C1 segment of cervical spinal cord (tissue), 14 donors: ENCODE measurements at places on chromosomes 3 and 15.

GRCh38 chr3:14787630-14788029, 31.1 kb upstream of the FGD5 start:
- DNase-seq: no peak

DNA sequence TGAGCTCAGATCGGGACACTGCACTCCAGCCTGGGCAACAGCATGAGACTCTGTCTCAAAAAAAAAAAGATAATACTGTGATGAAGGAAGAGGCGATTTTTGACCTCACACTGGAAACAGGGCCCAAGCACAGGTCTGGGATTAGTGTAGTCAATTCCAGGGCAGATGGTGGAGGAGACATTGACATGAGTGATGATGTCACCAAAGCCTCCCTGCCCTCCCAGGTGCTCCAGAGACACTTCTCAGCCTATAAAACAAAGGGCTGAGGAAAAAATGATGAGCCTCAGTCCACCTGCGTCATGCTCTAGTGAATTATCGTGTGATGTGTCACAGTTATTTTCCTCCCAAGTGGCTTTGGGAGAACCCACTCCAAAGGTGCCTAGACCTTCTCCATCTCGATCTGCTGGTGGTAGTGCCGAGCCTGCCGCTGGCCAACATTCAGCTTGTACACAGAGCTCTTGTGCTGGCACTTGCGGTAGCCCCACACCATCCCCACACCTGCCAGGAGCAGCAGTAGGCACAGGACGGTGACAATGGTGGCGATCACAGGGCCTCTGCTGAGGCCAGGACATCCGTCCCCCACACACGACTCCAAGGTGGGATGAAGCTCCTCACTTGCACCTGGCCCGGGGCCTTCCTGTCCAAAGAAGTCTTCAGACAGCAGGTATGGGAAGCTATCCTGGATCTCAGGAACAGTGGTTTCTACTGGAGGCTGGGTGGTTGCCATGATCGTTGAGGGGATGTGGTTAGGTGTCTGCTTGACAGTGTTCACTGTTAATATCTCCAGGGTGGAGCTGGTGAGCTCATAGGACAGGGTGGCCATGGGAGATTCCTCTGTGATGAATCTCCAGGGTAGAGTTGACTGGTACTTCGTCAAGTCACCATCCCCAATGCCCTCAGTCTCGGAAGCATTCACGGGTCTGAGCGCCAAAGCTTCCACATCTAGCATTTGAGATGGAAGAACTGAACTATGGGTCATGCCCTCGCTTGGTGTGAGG, 38.8 kb downstream of the CRTAP start:
- no peak for DNase-seq

- DNase-seq: no peak
Observed at GRCh38 chr3:4841776-4842440, 137.3 kb upstream of the BHLHE40 start.

DNA sequence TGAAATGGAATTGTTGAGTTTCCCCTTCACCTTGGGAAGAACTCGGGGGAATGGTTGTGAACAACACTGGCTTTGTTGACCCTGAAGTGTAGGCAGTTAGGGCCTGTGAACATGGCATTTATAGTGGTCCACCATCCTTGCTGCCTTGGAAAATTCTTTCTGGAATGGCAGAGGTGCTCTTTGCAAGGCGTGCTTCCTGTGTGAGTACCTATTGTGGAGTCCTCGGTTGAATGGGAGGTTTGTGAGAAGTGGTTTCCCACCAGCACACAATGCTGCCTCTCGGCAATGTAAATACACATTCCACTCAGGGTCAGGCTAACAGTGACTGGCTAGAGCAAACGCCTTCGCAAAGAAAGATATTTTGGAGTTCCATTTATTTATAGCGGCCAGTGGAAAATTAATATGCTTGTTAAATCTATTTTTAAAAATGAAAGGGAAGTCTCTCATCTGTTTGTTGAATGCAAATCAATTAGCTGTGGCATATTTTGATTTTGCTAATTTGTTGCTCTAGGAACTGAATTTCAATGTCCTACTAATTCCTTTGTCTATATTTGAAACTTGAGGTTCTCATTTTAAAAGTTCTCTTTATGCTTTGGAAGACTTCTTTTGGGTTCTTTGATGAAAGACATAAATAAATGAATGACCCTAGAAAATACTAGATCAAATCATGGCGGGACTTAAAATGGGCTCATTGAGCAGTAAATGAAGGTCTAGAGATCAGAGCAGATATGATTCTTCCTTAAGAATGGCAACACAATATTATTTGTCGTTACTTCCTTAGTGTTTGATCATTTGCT, 59.5 kb downstream of the FNDC3B start:
- DNase-seq: no peak

DNA sequence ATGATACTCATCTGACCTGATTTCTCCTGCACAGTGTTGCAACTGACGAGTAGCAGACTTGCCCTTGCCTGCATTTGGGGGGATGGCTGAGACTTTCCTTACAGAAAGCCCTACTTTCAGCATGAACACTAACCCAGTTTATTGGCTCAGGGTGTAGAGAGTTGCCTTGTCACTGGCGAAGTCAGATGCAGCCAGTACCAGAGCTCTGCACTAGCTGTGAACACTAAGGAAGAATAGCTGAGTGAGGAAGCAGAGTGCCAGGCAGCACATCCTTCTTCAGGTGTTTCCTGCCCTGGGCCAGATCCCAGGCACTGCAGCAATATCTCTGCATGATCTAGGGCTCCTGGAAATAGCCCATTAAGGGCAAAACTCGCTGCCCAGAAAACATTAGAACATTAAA, 154.0 kb upstream of the SYNPR start:
- DNase-seq: no peak

- no peak for DNase-seq
Observed at GRCh38 chr3:51836606-51837005, 24.8 kb upstream of the IQCF2 start.

GRCh38 chr3:169964176-169964575, 2.4 kb upstream of the SEC62 start:
- no peak for DNase-seq

- no peak for DNase-seq
Observed at GRCh38 chr3:48660800-48661400, 1.8 kb downstream of the CELSR3 start.

DNA sequence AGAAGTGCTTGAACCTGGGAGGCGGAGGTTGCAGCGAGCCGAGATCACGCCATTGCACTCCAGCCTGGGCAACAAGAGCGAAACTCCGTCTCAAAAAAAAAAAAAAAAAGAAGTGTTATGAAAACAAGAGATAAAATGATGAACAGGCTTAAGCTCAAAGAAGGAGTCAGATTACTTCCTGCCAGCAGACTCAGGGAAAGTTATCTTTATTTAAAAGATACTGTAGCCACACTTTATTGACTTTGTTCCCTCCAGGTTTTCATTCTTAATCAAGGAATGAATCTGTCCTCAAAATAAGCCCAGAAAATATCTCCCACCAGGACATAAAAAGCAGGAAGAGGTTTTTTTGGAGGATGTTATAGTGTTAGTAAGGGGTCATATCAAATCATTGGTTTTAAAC, 176.5 kb upstream of the KCNMB2 start:
- DNase-seq: no peak

DNA sequence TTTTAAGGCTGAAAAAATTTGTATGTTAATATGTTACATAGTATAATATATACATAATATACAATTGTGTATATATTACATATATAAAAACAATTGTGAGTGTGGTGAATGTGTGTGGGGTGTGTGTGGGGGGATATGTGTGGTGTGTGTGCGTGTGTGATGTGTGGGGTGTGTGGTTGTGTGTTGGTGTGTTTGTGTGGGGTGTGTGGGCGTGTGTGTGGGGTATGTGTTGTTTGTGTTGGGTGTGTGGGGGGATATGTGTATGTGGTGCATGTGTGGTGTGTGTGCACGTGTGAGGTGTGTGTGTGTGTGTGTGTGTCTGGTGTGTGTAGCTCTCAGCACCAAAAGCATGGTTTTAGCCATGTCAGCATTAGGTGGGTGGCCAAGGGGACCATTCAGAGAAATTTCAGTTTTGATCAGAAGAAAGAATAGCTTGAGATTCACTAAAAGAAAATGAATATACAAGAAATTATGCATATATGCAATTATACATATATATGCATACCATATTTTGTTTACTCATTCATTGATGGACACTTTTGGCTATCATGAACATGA, 118.9 kb downstream of the ALDH1A2 start:
- DNase-seq: no peak

GRCh38 chr3:69044608-69045007, 7.5 kb downstream of the TMF1 start:
- DNase-seq: no peak

- DNase-seq: no peak
Observed at GRCh38 chr15:75037685-75038084, 14.3 kb downstream of the PPCDC start.

DNA sequence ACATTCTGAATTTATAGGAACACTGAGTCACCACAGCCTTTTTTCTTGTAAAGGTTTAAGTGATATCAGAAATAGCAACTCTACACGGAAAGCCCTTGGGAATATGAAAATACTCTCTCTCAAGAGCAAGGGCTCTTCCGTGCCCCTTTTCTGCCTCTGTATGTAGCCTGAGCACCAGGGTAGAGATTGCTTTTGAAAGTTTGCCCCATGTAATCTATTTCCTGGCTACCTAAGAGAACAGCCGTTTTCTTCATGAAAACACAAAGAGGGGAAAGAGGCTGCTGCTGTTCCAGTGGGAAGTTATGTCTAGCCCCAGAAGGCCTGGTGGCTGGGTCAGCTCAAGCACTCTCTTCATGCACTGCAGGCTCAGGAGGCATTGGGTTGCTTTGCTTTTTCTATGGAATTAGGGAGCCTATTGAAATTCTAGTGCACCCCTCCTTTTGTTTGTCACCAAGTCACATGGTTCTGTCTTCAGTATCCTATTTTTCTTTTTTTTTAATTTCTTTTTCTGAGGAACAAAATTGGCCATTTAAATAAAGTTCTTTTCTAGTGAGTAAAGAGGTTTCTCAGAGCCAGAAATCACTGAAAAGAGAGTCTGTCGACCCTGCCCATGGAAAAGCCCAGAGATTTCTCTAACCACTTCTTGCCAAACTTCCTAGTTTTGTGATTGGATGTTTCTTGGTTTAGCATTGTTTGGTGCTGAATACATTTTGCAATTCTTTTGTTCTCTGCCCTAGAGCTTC, 39.5 kb downstream of the TIGIT start:
- no peak for DNase-seq

DNA sequence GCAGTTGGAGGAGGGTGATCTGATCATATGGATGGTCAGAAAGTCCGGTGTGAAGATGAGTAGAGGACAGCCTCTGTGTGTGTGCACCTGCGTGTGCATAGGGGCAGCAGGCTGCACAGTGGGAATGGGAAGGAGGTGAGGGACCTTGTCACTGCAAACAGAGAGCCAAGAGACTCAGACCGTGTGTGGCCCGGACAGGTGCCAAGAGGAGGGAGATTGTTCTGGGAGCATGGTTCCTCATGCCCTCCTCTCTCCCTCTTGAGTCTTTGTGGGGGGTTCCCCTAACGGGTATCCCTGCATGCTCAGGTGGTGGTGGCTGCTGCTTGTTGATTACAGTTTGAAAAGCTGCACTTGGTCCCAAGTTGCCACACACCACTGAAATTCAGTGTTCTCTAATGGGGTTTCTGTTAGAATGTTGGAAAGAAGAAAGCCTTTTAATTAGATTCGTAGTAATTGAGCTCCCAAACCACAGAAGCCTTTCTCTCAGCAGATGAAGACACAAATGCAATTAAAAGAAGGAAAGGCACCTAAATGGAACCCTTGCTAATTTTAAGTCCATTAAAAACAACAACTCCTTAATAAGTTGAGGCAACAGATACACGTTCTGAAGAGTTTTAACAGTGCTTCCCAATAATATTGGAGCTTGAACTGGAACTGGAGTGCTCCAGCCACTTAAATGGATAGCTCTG, 68.9 kb downstream of the CHRNA7 start:
- no peak for DNase-seq

DNA sequence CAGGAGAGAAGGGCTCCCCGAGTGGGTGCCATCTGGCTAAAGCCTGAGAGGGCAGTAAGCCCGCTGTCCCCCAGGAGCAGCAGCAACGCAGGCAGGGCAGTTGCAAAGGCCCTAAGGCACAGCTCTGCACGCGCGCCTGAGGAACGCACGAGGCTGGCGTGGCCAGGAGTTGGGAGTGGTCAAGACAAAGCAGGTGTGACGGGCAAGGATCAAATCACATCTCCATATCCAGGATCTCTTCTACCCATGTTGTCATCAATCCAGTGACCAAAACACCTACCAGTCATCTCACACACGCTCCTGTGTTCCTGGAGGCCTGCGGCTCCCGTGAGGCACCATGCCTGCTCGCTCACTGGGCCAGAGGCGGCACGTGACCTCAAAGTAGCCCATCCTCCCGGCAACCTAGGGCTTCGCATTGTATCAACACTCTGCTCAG, 59.5 kb downstream of the ERC2 start:
- DNase-seq: peak; percentile 2

DNA sequence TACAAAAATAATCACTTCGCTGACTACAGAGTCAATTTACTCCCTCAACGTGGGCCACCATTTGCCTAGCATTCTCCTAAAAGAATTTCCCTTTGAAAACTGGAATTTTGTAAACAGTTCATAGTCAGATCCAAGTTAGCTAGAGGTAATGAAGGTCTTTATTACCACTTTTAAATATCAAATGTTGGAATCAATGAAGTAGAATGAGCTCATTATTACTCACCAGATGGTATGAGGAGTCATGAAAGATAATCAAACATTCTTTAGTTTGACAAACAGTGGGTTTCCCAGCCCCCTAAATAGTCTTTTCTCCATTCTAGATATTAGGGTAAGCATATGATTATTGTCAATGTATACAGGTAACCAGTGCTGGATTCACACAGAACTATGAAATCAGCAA, 455.7 kb upstream of the THBS1 start:
- no peak for DNase-seq

DNA sequence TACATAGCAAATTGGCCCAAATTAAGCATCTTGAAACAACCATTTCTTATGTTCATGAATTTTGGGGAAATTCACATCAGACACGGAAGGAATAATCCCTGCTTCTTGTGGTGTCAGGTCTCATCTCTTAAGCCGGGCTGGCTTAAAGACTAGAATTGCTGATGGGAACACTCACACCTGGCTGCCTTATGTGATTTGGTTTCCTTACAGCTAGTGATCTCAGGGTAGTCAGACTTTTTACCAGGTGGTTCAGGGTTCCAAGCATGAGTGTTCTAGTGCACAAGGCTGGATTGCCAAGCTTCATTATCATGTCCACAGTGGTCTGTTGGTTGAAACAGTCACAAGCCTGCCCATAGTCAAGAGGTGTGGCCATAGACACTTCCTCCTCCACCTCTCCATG, 20.3 kb upstream of the CCNL1 start:
- DNase-seq: no peak
